ENCODE measurements at places on chromosomes 16 and 17.
A peak's percentile ranks its signal among the peaks of the same experiment; 100 is the strongest.

DNA sequence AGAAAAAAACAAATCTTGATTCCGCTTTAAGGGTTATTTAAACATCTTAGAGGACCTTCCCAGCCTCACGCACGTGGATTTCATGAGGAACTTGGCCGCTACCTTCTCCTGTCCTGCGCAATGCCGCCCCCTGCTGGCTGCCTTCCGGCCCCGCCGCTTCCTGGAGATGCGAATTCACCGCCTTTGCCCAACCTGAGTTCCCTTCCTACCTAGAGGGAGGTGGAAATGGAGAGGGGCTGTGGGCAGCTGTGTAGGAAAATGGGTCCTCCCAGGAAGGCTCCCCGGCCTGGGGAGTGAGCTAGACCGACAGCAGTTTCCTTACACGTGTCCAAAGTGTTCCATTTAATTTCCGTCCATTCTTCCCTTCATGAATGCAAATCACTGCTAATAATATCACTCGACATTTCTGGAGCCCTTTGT is 1.0 kb upstream of the ABCC12 start:
- peak; percentile 82 for DNase-seq

- DNase-seq = no peak
Observed at GRCh38 chr17:57551321-57552079, 193.6 kb downstream of the CCDC182 start.

DNA sequence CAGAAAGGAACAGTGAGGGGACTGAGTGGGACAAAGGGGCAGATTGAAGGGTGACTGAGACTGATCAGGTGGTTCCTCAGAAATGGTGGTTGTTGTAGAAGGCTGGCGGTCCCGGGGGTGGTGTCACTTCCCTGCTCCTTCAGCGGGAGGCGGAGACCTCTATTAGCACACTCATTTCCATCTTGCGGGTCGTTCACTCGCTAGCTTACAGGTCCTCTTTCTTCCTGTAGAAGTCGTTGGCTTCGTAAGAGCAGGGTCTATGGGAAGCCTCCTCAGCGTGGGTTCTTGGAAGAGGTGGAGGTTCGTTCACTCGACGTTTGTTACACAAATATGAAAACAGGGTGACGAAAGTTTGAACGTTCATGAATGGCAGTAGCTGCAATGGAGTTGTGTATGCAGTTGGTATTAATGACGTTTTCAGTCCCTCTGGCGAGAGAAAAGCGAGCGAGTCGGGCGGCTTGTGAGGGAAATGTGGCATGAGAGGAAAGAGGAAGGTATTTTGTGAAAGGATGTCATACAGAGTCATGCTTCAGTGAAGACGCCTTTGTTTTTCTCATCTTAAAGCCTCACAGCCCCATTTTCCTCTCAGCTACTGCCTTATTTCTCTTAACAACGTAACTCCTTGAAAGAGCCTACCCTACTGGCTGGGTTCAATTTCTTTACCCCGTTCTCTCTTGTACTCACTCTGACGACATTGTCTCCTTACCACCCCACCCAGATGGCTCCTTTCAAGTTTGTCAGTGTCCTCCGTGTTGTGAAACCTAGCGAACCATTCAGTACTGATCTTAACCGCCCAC is 667 bp downstream of the EFCAB13 start:
- peak; percentile 16 for DNase-seq

GRCh38 chr16:16075488-16076422 is 126.3 kb downstream of the ABCC1 start:
- DNase-seq = no peak

GRCh38 chr16:3171855-3172593 is 16.0 kb upstream of the OR1F1 start:
- DNase-seq = no peak

All from activated CD8-positive, alpha-beta memory T cell treated with anti-CD3 and anti-CD28 coated beads for 48 hours (primary cell).